KG1 (cell line): ENCODE measurements at places on chromosomes 12 and 14.

DNA sequence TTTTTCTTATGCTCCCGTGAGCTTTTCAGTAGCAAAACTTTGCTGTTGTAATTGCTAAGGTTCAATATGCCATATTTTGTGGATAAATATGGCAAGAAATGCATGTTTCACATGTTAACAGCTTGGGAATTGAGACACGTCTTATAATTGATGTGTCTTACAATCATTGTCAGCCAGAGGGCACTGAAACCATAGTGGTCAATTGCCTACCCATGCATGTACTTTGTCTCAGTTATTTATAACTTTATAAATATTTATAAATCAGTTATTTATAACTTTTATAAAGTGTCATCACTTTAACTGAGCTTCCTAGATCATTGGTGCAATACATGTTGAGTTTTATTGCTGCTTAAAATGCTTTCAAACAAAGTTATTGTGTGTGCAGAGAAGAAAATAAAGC is 82.0 kb downstream of the CATSPERB start:
- DNase-seq = peak; percentile 15

GRCh38 chr12:32444895-32445294 is 45.5 kb downstream of the FGD4 start:
- DNase-seq = no peak

DNA sequence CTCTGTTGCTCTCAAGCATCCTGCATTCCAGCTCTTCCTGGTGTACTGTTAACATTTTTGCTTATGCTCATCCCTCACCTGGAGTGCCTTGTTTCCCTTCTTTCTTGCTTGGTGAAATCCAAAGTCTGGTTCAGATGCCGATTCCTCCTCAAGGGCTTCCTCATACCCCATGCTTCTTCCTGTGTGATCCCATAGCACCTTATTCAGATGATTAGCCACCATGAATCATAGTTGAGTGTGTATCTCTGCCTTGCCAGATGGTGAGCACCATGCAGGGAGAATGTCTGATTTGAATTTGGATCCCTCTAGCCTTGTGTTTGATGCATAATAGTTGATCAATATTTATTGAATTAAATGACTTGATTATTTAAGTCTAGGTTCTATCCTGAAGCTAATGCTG is 39.4 kb upstream of the ANO4 start:
- no peak for DNase-seq

- DNase-seq = no peak
These were observed 31.1 kb upstream of the EIF5 start for GRCh38 chr14:103302966-103303365.

GRCh38 chr14:59251811-59252771 is 63.6 kb downstream of the DAAM1 start:
- DNase-seq = no peak

- DNase-seq = peak; percentile 42
These were observed 35.1 kb upstream of the ACTN1 start for GRCh38 chr14:69013943-69014782.
